ENCODE measurements at places on chromosomes 1 and 21. TPM values are rescaled to one million over a fixed set of nuclear protein-coding genes. Genes with fewer than 3 reads are reported as not detected.

Gene MTFR1L
- total RNA-seq: 32.5 TPM

Gene ROR1
- 75.9 TPM for total RNA-seq

Gene LRRC71
- not detected for total RNA-seq

Gene MPL
- not detected for total RNA-seq

Gene DPT
- not detected for total RNA-seq

Gene TTLL7
- 3.4 TPM for total RNA-seq

Gene C1QB
- not detected for total RNA-seq

Gene DNALI1
- 18.9 TPM for total RNA-seq

Gene LCA5L
- total RNA-seq: 0.46 TPM

Gene KIF14
- total RNA-seq: 18.2 TPM

Gene DISP1
- total RNA-seq: 2.5 TPM

Gene PDZK1
- not detected for total RNA-seq

Gene TMEM52
- 9.6 TPM for total RNA-seq

Gene REN
- total RNA-seq: not detected

Gene SPOCD1
- total RNA-seq: 2.7 TPM

Gene PDE9A
- total RNA-seq: 28.2 TPM

Gene TNFRSF9
- total RNA-seq: not detected

Gene RXFP4
- total RNA-seq: not detected

Gene CELA2B
- total RNA-seq: not detected

Gene KLHDC7A
- 11.4 TPM for total RNA-seq

Measured in H9 (cell line).